Colonic mucosa (tissue), 4 donors: ENCODE measurements at places on chromosomes 6 and 20. TPM values are rescaled to one million over a fixed set of nuclear protein-coding genes. Genes with fewer than 3 reads are reported as not detected.

HTR1E gene
- total RNA-seq, result not detected

NELFE gene
- total RNA-seq, result 55.6 TPM

- no peak overlapping the region for H3K4me3 ChIP-seq
- no peak for DNase-seq
- no peaks in the 10 kb centered on the region for H3K36me3 ChIP-seq
- no peak overlapping the region for H3K27ac ChIP-seq
- H3K4me1 ChIP-seq, result no peaks in the 10 kb centered on the region
- no peaks in the 10 kb centered on the region for H3K27me3 ChIP-seq
These were observed 18.2 kb downstream of the AKAP12 start for GRCh38 chr6:151257985-151258445.

EFCAB8 gene
- 0.72 TPM for total RNA-seq

COX7A2 gene
- total RNA-seq, result 814 TPM

DNA sequence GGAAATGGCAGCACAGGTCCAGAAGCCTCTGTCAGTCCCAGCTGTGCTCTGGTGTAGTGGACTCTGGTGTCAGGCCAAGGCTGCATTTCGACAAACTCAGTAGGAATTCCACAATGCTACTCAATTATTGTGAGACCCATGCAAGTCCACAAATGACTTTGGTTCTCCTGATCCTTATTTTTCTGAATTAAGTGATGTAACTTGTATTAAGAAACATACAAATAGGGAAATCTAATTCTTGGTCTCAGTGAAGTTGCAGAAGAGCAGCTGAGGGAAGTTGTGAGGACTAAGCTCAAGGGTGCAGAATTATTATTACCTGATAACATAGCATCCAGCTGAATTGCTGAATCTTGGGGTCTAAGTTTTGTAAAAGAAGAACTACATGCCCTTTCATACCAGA lies 116.8 kb downstream of the MAFB start:
- no peaks in the 10 kb centered on the region for H3K4me1 ChIP-seq
- H3K4me3 ChIP-seq, result no peak overlapping the region
- no peak for DNase-seq
- H3K27me3 ChIP-seq, result no peaks in the 10 kb centered on the region
- no peaks in the 10 kb centered on the region for H3K36me3 ChIP-seq
- H3K27ac ChIP-seq, result no peak overlapping the region

DNA sequence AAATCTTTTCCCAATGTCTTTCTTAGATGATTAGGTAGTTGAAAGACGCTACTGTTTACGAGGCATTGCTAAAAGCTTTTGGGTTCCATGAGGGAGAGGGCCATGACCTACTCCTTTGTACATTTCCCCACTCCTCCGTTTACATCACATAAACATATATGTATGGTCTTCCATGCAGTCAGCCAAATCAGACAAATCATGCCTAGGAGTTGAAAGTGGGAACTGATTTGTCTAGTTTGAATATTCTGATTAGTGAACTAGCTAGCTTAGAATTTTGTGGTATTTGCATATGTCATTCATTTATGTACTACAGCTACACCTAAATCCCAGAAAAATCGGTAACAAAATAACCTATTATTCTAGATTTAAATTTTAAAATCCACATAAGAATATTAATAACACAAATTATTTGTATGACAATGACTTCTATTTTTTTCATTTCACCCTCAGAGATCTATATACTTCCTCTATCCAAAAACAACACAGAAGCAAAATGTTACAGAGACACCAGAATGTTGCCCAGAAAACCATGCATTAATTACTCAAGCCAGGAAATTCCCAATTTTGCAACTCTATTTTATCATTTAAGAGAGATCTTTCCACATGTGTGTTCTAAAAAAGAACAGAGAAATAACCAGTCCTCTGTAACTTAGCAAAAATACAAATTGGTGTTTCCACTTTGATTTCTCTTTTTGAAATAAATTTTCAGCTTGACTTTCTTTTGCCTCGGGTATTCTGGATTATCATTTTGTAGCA lies 231.9 kb downstream of the LAMA2 start:
- no peak overlapping the region for H3K4me3 ChIP-seq
- no peaks in the 10 kb centered on the region for H3K27me3 ChIP-seq
- no peak for DNase-seq
- H3K27ac ChIP-seq, result no peak overlapping the region

SMIM13 gene
- 6.3 TPM for total RNA-seq
